ENCODE measurements at places on chromosomes 11 and 22. TPM values are rescaled to one million over a fixed set of nuclear protein-coding genes. Genes with fewer than 3 reads are reported as not detected.

C22orf31 gene
- total RNA-seq: not detected

PLEKHB1 gene
- total RNA-seq: not detected

SCARF2 gene
- total RNA-seq: 46.0 TPM

LRRN4CL gene
- total RNA-seq: 4.7 TPM

YPEL1 gene
- 0.22 TPM for total RNA-seq

RHOD gene
- 7.6 TPM for total RNA-seq

KIF18A gene
- total RNA-seq: 5.9 TPM

FDXACB1 gene
- 1.5 TPM for total RNA-seq

ALDH3B1 gene
- total RNA-seq: 22.0 TPM

KCNK7 gene
- total RNA-seq: not detected

GRIA4 gene
- 4.2 TPM for total RNA-seq

B3GAT1 gene
- total RNA-seq: not detected

SMC1B gene
- not detected for total RNA-seq

DGAT2 gene
- total RNA-seq: 2.0 TPM

RCOR2 gene
- total RNA-seq: 1.6 TPM

MS4A4A gene
- not detected for total RNA-seq

MCAM gene
- 127 TPM for total RNA-seq

OR10D3 gene
- under 0.01 TPM for total RNA-seq

ANKK1 gene
- total RNA-seq: 0.44 TPM

TMEM191C gene
- total RNA-seq: 0.88 TPM

GGTLC3 gene
- total RNA-seq: not detected

TMEM132A gene
- 158 TPM for total RNA-seq

OR51E1 gene
- not detected for total RNA-seq

MMP12 gene
- total RNA-seq: 5.6 TPM

ARHGAP8 gene
- under 0.01 TPM for total RNA-seq

LRRC74B gene
- not detected for total RNA-seq

IGLL5 gene
- not detected for total RNA-seq

FXYD6 gene
- total RNA-seq: not detected

PARVB gene
- 54.9 TPM for total RNA-seq

MFRP gene
- not detected for total RNA-seq

DCHS1 gene
- 44.0 TPM for total RNA-seq

CDHR5 gene
- total RNA-seq: not detected

NRGN gene
- total RNA-seq: not detected

ZW10 gene
- total RNA-seq: 33.6 TPM

ROBO4 gene
- total RNA-seq: 2.7 TPM

FAM111B gene
- total RNA-seq: 11.5 TPM

SCGB1A1 gene
- total RNA-seq: not detected

CATSPERZ gene
- 0.44 TPM for total RNA-seq

MFNG gene
- not detected for total RNA-seq

LARGE1 gene
- total RNA-seq: 10.6 TPM

SGSM1 gene
- total RNA-seq: not detected

C11orf91 gene
- total RNA-seq: not detected

OR8G1 gene
- not detected for total RNA-seq

TRIM51 gene
- not detected for total RNA-seq

OOSP1 gene
- total RNA-seq: not detected

SAA2 gene
- not detected for total RNA-seq

TTC28 gene
- 29.3 TPM for total RNA-seq

DBX1 gene
- total RNA-seq: not detected

OR10A6 gene
- under 0.01 TPM for total RNA-seq

Data from placental pericyte (primary cell).